ENCODE measurements at places on chromosomes 7 and 10. TPM values are rescaled to one million over a fixed set of nuclear protein-coding genes. Genes with fewer than 3 reads are reported as not detected.

The CTTNBP2 gene
- 7.9 TPM for total RNA-seq

The HOXA3 gene
- total RNA-seq: 7.2 TPM

The ADAM8 gene
- 9.0 TPM for total RNA-seq

The TACC2 gene
- 54.6 TPM for total RNA-seq

The GPR146 gene
- total RNA-seq: 14.3 TPM

The EXOC6 gene
- 13.1 TPM for total RNA-seq

The TUBB8 gene
- total RNA-seq: not detected

The RAB19 gene
- not detected for total RNA-seq

The STAG3 gene
- total RNA-seq: 1.2 TPM

The LIPM gene
- not detected for total RNA-seq

The HIP1 gene
- 27.0 TPM for total RNA-seq

The PNLIPRP2 gene
- not detected for total RNA-seq

The GPR85 gene
- 1.2 TPM for total RNA-seq

The MACC1 gene
- total RNA-seq: 0.46 TPM

GRCh38 chr10:61189912-61190311 is 245.9 kb upstream of the RHOBTB1 start:
- DNase-seq: no peak

DNA sequence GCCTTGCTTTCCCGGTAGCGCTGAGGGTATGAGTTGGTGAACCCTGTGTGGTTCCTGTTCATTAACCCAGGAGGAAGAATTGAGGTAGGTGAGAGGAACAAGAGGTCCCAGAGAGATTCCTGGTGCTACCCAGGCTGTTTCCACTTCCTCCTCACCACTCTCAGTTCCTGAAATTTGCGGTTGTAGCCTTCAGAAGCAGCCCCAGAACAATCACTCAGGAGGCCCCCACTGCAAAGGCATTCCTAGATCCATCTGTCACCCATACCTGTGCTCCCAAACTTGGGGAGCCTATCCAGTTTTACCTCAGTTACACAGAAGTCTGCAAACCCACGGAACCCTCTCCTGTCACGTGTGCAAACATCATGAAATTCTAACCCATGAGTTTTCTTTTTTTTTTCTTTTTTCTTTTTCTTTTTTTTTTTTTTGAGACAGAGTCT is 9.0 kb upstream of the PIP4K2A start:
- no peak for DNase-seq

DNA sequence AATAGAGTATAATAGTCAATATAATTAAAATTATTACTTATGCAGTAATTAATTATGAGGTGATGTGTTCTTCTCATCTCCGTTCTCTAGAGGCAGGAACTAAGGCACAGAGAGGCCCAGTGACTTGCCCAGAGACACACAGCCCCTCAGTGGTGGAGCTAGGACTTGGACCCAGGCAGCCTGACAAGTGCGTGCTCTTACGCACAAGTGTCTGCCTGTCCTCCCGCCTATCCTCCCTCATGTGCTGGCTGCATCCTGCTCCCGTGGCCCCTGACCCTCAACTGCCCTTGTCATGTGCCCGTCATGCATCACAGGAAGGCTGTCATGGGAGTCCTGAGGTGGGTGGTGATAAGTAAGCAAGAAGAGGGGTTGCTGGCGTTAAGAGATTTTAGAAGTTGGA is 14.3 kb downstream of the IL2RA start:
- DNase-seq: no peak

GRCh38 chr7:29375641-29376562 is 181.3 kb downstream of the CHN2 start:
- DNase-seq: no peak

DNA sequence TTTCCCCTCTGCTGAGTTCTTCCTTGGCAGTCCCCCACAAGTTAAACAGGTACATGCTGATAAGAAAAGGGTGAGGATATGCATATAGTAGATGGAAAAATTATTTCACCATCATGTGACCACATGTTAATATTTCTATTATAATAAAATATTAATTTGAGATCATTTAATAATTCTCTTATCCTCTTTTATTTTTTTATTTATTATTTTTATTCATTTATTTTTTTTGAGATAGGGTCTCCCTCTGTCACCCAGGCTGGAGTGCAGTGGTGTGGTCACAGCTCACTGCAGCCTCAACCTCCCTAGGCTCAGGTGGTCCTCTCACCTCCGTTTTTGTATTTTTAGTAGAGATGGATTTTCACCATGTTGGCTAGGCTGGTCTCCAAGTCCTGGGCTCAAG is 11.6 kb upstream of the GLI3 start:
- no peak for DNase-seq

DNA sequence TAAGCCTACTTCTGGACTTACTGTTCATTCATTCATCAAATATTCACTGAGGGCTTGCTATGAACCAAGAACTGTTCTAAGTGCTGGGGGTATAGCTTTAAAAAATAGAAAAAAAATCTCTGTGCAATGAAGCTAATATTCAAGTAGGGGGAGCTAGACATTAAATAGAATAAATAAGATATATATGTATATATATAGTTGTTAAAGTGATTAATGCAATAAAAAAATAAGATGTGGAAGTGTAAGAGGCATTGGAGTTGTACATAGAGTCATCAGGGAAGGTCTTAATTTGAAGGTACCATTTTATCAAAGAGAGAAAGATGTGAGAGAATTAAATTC is 181.2 kb upstream of the AGR3 start:
- DNase-seq: no peak

DNA sequence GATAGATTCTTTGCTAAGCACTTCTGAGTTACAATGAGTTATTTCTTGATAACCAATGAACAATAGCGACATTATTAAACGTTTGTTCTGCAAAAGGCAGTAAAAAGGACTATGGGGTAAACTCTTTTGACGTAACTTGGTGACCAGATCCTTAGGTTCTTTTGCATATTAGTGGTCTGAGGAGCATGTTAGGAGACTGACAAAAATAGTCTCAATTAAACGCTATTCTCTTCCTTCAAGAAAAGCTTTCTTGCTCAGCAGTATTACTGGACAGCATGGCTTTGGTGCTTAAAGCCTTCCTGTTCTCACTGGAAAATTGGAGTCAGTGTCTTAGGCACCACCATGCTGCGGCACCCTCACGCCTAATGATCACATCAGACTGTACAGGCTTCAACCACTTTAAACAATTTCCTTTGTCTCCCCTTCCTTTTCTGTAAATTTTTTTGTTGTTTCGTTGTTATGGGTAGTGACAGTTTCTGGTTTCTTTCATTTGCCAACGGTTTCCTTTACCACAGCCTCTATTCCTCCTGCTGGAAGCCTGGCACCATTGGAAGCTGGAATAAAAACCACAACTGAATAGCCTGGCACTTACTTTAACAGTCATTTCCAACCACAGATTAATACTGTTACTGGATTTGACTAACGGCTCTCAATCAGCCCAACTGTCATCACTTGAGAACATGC is 49.2 kb upstream of the FAM133B start:
- DNase-seq: no peak

- DNase-seq: no peak
These were observed 23.3 kb downstream of the SFTPD start for GRCh38 chr10:79925614-79926013.

- DNase-seq: no peak
These were observed 261.4 kb downstream of the GRID1 start for GRCh38 chr10:86105181-86105580.

DNA sequence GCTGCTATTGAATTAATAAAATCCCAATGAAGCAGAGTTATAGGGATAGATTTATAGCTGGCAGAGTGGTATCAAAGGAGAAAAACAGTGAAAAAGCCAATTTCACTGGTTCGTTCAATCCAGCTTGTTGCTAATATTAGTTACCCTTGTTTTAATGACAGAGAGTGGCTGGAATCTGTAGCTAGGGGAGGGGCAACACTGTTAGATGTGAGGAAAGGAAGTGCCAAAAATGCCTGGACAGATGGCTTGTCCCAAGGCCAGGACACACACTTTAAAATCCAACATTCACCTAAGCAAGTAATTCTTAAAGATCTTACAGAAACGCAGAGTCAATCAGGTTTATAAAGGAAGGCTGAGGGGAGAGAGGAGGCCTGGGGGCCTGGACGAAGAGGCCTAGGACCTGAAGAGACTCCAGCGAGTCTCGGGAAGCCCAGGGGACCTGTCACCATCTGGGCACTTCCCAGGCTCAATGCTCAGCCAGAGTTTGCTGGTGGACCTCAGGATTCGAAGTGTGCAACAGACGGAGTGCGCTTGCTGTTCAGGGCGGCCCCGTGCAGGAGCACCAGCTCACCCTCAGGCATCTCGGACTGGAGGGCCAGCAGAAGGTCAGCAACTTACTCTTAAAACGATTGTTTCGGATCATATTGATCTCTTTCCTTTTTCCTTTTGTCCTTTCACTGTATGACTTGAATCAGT is 36.7 kb downstream of the TMEM248 start:
- peak; percentile 60 for DNase-seq

- DNase-seq: no peak
These were observed 48.5 kb upstream of the MKX start for GRCh38 chr10:27794157-27794556.

GRCh38 chr7:7979558-7979957 is 11.0 kb downstream of the GLCCI1 start:
- no peak for DNase-seq

DNA sequence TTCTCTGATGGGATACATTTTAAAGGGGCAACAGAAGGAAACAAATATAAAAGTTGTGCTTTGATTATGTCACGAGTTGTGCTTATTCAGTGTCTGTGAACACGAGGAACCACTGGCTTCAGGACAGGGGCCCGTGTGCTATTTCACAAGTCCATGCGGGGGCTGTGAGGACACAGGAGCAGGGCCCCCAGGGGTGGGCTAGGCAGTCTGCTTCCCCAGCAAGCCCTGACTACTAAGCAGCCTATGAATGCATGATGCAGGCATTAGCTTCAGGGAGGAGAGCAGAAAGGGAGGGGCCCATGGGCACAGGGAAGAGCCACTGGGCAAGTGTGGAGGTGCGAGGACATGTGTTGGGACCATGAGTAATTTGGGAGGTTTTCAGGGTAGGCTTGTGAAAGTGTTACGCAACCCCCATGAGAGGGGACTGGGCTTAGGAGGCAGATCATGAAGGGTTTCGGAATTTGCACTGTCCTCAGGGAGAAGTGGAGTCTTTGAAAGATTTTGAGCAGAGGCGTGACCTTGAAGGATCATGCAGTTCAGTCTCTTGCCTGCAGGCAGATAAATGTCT is 424.9 kb downstream of the CALN1 start:
- DNase-seq: no peak

GRCh38 chr7:131653418-131654248 is 97.2 kb upstream of the PODXL start:
- DNase-seq: peak; percentile 42

DNA sequence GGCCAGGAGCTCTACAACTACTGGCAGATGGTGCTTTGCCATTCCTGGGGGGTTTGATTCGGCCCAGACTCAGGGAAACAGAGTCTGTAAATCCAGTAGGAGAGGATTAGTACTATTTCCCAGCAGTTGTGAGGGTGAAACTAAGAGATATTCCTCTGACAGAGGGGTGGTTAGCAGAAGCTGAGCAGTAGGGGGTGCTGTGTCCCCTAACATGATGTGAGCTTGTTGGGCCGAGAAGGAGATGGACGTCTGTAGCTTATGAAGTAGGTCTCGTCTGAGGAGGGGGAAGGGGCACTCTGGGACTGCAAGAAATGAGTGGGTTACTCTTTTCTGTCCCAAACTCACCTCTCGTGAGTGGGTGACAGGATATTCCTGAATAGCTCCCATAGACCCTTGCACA is 179.2 kb upstream of the MBL2 start:
- peak; percentile 71 for DNase-seq

- DNase-seq: no peak
These were observed 14.6 kb downstream of the WBP1L start for GRCh38 chr10:102758240-102758932.

DNA sequence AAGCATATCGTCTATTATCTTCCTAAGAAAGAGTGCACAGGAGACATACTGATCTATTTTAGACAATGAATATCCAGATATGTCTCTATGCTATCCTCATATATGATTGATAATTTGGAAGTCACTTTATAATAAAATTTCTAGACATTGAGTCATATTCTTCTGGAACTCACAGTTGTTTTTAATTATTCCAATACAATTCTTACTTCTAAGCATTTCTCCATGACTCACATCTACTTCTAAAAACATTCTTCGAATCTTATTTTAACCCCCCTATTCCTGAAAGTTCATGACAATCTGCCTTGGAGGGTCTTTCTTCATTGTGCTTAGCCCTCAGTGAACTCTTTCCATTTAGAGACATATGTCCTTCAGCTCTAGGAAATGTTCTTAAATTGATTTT is 368.1 kb downstream of the MDFIC start:
- no peak for DNase-seq

DNA sequence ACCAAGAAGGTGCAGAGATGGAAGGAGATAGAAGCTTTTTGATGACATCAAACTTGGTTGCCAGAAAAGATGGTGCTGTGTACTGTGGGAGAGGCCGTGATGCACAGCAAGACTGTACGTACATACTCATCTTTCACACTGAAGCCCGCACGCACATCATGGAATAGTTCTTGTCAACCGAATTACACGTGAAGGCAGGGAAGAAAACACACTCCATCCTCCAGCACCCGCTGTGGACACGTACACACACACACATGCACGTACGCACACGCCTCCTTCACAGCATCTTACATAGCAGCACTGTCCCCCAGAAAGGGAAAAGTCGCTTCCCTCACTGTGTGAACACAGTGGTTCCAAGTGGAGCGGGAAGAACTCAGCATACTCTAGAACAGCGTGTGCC is 54.5 kb upstream of the DDC start:
- DNase-seq: no peak

GRCh38 chr7:88090671-88091070 is 129.2 kb downstream of the SRI start:
- DNase-seq: no peak

All from posterior vena cava (tissue), 2 donors.